NCI-H774 (cell line): ENCODE measurements at places on chromosomes 2 and 18.

GRCh38 chr2:121826036-121826435 is 70.6 kb downstream of the TSN start:
- no peak for DNase-seq

GRCh38 chr2:151523850-151524249 is 114.1 kb downstream of the RIF1 start:
- no peak for DNase-seq

GRCh38 chr2:181977661-181978350 is 7.8 kb upstream of the PPP1R1C start:
- no peak for DNase-seq

DNA sequence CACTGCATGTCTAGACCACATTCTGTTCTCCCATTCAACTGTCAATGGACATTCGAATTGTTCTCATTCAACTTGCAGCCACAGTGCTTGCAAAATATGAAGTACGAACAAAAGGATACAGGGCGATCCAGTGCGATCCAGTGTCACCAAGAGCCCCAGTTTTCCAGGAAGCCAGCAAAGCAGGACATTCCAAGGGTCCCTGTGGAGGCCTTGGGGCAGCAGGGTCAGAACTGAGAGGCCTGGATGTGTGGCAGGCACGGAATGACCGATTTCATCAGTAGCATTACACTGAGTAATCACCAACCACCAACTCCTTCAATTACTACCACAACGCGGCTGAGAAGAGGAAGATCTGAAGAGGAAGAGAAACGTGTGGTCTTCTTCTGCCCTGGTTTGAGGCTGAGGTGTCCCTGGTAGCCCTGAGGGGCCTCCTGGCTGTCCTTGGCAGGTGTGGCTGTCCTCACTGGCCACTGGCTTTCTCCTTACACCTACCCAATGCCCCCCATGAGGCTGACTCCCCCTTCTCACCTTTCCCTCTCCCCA is 172.7 kb upstream of the FHL2 start:
- DNase-seq = no peak

DNA sequence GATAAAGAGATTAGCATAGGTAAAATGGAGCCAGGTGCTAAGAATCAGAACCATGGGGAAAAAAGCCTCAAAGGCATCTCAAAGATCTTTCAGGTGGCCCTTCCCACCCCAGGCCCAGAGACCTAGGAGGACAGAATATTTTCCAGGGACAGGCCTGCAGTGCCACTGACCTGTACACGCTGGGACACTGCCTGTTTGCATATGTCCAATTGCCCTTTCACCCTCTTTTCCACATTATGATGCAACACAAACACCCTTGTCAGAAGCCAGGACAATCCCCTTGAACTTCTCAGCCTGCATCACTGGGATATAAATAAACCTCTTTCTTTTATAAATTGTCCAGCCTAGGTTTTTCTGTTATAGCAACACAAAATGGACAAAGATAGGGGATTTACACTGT is 419.1 kb downstream of the TRIB2 start:
- DNase-seq = no peak

GRCh38 chr2:120879431-120880295 is 144.0 kb downstream of the GLI2 start:
- DNase-seq = no peak

DNA sequence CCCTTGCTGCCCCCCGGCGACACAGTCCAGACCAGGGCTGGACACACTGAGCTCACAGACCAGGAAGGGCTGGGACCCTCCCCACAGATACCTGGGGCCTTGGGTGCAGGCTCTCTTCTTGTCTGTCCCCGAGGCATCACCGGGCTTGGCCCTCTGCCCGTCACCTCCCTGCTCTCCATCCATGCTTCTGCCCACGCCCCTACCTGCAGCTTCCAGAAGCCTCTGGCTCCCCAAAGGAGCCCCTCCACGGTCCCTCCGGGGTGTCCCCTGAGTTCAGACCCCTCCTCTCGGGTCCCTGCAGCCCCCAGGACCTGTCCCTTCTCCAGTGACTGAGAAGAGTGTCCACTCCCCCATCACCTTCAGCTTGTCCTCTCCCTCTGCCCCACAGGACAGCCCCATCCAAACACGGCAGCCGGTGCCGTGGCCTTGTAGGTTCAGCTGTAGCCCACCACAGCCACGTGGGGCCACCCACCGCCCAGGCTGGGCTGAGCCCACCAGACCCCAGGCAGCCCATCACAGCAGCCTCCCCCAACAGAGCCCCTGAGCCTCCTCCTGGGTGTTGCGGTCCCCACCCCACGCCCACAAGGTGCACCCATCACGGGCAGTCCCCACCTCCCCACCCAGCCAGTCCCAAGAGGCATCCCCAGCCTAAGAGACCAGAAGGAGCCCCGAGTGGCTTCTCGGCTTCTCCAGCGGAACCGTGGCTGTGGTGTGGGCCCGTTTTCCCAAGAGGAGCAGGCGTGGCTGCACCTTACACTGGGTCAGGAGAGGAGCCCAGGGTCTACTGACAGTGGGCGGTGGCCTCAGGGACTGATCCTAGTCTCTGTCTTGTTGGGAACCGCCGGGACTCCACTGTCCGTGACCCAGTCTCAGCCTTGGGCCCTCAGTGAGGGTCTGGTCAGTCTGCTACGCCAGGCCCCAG is 53.1 kb downstream of the RAMP1 start:
- no peak for DNase-seq

DNA sequence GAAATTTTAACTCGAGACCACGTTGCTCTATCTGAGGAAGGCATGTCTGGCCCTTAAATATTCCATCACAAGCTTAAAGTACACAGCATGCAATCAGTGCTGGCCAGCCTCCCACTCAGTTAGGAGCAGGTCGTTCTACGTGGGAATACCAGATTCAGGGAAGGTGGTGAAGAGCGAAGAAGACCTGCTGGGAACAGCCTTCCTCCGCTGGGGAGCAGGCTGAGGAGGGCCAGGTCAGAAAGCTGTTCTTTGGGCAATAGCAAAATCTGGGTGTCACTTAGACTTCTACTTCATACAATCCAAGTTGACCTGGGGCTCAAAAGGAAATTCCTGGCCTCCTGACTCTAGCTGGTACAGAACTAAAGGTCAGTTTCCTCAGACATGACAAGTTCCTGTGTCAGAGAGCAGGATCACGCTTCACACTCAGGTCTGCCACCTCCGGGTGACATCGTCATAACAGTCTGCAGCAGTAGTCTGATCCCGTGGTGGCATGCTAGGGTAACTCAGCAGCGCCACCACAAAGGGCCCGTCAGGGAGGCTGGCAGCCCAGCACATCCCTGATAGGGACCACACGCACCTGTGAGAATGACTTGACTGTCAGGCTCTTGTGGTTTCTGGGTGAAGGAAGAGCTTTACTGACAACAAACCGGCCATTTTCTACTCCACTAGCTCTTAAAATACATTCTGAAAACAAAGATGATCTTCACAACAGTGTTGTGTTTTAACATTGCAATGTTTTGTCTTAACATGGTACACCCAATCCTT is 35.2 kb upstream of the NAPG start:
- DNase-seq = no peak

DNA sequence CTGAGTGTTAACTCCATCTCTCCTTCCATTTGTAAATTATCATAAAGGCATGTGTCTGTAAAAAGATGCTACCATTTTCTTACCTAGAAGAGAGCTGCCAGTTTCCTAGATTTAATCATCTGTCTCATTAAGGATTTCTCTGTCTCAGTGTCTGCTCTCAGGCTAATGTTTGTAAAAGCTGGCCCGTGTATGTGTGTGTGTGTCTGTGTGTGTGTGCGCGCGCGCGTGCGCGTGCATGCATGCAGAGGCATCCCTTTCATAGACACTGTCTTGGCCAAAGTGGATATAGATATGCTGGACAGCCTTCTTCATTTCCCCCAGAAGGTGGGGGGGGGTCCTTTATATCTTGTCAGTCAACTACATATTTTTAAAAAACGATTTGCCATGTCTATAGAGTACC is 18.9 kb downstream of the MGAT5 start:
- DNase-seq = no peak
